Suprapubic skin (tissue), 4 donors: ENCODE measurements at places on chromosomes 7 and 10. TPM values are rescaled to one million over a fixed set of nuclear protein-coding genes. Genes with fewer than 3 reads are reported as not detected.

DNA sequence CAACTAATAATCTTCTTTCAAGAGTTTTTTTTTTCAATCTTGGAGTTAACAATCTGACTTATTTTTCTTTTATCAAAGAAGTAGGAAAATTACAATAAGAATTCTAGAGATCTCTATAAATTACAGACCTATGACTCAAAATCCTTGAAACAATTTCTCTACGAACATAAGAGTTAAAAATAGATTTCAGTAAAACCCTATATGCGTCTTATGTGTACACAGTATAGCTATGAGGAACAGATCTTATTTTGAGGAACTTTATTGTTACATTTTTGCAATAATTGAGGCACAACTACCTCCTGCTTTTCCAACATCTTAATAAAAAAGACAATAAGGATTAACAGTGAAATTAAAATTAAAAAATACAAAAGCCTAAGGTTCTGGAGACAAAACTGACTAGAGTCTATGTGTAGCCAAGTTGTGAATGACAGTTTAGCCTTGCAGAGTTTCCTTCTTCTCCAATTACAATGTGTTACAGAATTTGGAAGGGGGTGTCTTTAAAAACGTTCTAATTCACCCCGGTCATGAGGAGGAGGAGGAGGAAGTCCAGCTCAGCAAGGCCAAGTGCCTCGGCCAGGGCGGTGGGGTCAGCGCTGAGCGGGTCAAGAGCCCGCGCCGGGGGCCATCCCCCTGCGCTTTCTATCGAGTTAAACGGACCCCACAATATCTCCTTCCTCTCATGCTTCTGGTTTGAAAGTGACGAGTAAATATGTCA lies 40.5 kb downstream of the AMZ1 start:
- H3K4me3 ChIP-seq, result no peak overlapping the region
- no peaks in the 10 kb centered on the region for H3K27me3 ChIP-seq
- peak; percentile 32 for DNase-seq
- peaks cover 25% of the 10 kb centered on the region for H3K36me3 ChIP-seq

GRCh38 chr7:70390251-70390650 lies 741.7 kb upstream of the GALNT17 start:
- H3K4me3 ChIP-seq, result no peak overlapping the region
- DNase-seq, result no peak
- H3K27me3 ChIP-seq, result no peaks in the 10 kb centered on the region
- no peak overlapping the region for H3K27ac ChIP-seq
- peaks cover 13% of the 10 kb centered on the region for H3K4me1 ChIP-seq

DNA sequence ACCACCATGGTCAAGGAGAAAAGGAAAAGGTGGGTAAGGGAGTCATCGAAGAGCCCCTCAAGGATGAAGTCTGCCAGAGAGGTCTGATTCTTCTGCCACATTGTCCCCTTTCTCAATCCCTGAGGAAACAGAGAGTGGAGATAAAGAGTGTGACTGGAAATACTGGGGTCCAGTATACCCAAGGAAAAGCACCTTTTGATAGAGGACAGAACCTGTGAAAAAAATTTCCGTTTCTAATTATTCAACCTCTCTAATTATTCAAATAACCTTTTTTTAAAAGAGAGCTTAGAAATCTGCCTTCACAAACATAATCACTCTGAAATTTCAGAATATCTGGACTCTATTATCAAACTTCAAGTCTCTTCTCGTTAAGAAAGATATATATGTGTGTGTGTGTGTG lies at the start of gene OR2AE1:
OR2AE1 (minus strand) TSS at position 101 of the 400 bp plus-strand sequence; CDS start at position 101, 0 bp downstream.
- no peak within 1 kb of the TSS for H3K4me3 ChIP-seq
- H3K27ac ChIP-seq, result no peak within 1 kb of the TSS
- DNase-seq, result no peak
- H3K27me3 ChIP-seq, result no peaks in the 10 kb centered on the region
- no peaks in the 10 kb centered on the region for H3K4me1 ChIP-seq

- no peaks in the 10 kb centered on the region for H3K4me1 ChIP-seq
- no peak for DNase-seq
- no peaks in the 10 kb centered on the region for H3K27me3 ChIP-seq
Measured at GRCh38 chr7:19209166-19209696, 64.0 kb upstream of the FERD3L start.

- no peaks in the 10 kb centered on the region for H3K36me3 ChIP-seq
- peaks cover 4% of the 10 kb centered on the region for H3K4me1 ChIP-seq
- no peak for DNase-seq
- no peak overlapping the region for H3K4me3 ChIP-seq
- peaks cover 34% of the 10 kb centered on the region for H3K27me3 ChIP-seq
Measured at GRCh38 chr10:49682879-49683278, 3.4 kb downstream of the C10orf53 start.

DNA sequence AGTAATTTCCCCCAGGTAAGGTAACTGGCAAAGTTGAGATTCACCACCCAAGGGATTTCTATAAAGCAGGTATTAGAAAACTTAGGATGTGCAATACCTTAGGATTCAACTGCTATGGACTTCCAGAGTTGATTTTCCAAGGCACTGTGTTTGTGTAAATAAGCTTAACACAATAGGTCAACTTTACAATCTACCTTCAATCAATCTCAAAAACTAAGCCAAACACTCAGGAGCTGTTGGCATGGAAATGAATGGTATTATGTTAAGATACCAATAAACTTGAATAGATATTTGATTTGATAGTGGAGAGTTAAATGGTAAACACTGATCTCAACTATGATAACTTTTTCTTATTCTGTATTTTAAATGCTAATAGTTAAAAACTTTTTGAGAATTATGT lies 762 bp upstream of the SEMA3E start:
- H3K4me1 ChIP-seq, result peaks cover 4% of the 10 kb centered on the region
- H3K27me3 ChIP-seq, result no peaks in the 10 kb centered on the region
- no peak overlapping the region for H3K4me3 ChIP-seq
- DNase-seq, result no peak
- H3K36me3 ChIP-seq, result no peaks in the 10 kb centered on the region

PON1 gene
- not detected for total RNA-seq

NEURL1 gene
- total RNA-seq, result 0.18 TPM

USP6NL gene
- 23.2 TPM for total RNA-seq
